ENCODE measurements at places on chromosomes 16 and 17.

GRCh38 chr16:8552487-8553221 is 37.7 kb downstream of the TMEM114 start:
- ATAC-seq, result no peak

DNA sequence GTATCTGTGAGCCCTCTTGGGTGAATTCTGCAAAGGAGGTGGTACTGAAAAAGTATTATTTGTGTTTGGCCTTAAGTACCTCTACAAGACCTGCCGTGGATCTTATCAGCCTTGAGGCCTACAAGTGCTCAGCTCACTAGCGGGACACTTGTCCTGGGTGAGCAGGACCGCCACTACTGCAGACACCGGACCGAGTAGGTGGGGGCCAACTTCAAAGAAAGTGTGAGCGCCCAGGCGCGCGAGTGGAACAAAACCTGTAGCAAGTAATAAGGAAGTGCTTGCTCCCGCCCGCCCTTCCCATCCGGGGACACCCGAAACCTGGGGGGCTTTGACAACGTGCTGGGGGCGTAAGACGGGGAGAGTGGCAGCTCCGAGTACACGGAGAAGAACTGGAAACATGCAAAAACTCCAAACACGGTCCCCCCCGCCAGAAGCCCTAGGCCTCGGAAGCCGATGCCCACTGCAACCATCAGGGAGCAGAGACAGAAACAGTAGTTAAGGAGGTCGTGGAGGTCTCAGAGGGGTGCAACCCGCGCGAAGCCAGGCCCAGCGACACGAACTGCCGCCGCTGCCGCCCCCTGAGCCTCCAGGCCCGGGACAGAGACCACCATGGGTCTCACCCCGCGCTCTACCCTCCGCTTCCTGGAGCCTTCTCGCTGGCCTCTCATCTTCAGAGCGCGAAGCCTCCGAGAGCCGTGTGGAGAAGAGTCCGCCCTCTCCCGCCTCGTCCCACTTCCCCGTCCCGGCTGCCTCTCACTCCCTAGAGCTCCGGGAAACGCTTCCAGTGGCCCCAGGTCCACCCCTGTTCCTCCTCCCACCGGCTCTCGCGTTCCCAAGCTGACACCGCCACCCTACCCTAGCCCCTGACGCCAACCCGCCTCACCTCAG is 537 bp downstream of the CNOT1 start:
- ATAC-seq, result peak; percentile 0

DNA sequence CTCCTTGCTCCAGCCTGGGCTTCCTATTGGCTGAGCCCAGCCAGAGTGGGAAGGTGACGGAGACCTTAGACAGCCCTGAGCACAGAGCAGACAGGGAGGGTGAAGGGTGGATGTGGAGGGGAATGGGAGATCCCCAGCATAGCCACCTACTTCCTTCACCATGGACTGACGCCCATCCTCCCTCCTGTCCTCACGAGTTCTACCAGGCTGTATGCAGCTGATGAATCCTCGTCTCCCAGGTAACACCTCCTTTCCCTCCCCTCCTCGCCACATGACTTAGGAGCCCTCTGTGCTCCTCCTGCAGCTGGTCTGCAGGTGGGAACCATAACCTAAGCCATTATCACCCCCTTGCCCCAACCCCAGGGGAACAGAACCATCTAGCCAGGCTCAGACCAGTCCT is 9.0 kb upstream of the CRHR1 start:
- ATAC-seq, result no peak

GRCh38 chr16:88412766-88413165 is 30.0 kb downstream of the ZNF469 start:
- no peak for ATAC-seq

DNA sequence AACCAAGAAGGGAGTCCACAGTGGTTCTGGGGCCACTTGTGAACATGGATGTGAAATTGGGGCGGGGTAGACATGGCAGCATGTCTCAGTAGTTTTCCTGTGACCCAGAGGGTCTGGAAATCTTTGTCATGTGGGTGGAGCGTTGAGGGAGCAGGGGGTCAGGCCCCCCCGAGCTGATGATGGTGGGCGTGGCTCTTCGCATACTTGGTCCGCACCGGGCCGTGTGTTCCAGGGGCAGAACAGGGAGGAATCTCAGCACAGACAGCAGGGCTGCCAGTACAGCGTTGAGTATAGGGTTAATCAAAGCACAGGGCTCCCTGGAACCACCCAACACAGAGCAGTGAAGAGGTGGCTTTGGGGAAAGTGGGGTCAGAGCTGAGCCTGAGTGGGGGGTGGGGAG is 267.5 kb downstream of the SEC14L1 start:
- ATAC-seq, result no peak

DNA sequence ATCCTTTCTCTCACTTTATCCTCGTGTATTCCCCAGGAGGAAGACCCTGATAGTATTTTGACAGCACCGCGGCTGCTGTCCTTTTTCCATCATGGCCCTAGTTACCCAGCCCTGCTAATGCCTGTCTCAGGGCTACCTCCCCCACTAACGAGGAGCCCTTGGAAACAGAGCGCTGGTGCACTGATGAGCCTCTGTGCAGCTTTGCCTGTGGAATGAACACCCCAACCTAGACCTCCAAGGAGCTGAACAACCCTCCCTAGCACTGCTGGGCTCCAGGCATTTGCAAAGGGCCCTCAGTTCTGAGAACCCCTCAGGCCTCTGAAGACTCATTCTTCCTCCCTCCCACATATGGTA is 23.3 kb upstream of the CCL1 start:
- no peak for ATAC-seq
